Dorsolateral prefrontal cortex (tissue), 122 donors: ENCODE measurements at places on chromosomes 1 and 21.
A peak's percentile ranks its signal among the peaks of the same experiment; 100 is the strongest.

GRCh38 chr1:234553240-234554188, 56.5 kb downstream of the IRF2BP2 start:
- DNase-seq: no peak

- DNase-seq: no peak
Observed at GRCh38 chr1:218996362-218996761, 177.3 kb upstream of the LYPLAL1 start.

DNA sequence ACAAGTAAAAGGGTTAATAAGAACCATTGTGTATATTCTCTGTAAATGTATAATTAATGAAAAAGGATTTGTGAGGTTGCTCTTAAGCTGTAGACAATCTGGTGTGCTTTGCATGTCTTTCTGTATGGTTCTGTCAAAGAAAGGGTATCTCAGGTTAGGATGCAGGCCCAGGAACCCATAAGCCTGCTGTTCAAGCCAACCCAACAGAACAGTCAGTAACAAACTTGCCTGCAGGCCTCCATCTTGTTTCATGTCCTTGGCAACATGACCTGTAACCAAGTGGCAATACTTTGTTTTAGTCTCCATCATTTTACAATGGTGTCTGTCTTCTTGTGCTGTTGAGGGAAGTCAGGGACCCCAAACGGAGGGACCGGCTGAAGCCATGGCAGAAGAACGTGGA, 29.2 kb downstream of the CBR1 start:
- DNase-seq: no peak

DNA sequence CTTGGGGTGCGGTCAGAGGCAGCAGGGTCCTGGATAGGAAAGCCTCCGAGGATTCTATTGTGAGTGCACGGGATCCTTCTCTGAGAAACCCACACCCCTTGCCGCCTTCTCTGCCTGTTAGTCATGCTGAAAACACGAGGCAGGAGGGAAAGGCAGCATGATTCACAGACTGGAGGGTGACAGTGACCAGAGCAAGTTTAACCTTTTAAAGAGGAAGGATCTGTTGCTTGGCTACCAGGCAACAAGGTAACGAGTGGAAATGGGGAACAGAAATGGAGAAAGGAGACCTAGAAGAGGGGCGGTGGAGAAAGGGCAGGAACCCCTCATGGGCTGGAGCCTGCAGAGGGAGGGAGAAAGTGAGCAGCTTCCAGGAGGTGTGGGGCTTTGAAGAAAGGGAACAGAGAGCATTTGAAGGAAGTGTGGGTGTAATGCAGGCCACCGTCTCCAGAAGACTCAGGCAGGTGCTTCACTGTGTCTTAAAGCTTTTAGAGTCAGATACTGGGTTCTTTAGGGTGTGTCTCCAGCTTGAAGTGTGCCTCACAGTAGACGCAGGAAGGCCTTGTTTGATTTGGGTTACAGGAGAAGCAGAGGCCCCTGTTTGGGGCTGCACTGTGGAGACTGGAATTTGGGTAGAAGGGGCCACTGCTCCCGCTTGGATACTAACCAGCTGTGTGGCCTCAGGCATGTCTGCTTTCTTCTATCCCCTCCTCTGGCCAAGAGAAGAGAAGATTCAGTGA, 19.1 kb downstream of the OPTC start:
- DNase-seq: no peak

DNA sequence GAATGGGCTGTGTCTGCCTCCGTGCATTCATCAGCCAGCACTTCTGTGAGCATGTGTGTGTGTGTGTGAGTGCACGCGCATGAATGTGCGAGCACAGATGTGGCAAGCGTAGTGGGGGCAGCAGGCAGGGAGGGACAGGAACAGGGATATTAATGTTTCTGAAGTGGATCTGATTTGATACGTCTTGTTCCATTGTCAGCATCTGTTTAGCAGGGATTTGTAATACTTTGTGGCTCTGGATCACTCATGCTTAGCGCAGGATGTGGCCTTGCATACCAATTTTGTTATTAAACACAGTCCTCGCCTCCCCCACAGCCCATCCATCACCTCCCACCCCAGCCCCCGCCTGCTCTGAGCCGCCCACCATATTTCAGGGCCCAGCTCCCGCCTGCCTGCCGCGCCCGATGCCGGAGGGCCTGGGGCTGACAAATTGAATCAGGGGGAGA, 52.4 kb downstream of the TMEM53 start:
- no peak for DNase-seq

DNA sequence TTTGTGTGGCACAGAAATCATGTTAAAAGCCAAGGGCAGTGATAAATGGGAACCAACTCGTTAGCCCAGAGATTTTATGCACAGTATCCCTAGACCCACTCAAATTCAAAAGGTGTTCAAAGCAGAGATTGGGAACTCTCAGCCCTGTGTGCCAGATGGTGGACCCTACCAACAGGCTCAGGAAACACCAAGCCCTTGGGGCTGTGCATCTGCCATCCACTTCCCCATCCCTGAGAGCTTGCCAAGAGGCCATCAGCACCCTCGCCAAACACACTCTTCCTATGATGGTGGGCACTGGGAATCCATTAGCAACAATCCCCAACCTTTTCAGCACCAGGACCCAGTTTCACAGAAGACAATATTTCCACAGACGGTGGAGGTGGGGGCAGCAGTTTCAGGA, 194.2 kb upstream of the NFIA start:
- no peak for DNase-seq

- peak; percentile 47 for DNase-seq
Observed at GRCh38 chr1:38328278-38329035, 281.9 kb upstream of the POU3F1 start.

- DNase-seq: no peak
Observed at GRCh38 chr21:27734146-27734545, 767.3 kb upstream of the ADAMTS5 start.

- DNase-seq: no peak
Observed at GRCh38 chr1:194369060-194369459, 1182.6 kb upstream of the B3GALT2 start.

DNA sequence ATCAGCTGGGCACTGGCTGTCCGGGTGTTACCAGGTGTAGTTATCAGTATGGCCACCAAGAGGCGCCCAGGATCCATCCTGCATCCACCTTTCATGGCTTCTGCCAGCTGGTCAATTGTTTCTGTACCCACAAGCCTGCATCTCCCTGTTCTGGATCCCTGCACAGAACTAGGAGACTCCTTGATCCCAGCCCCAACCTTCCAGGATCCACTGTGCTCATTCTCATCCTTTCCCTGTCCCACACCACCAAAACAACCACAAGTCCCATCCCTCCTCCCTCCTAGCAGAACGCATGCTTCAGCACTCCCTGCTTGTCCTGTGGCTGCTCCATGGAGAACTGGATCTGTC, 27.2 kb upstream of the FOXE3 start:
- DNase-seq: peak; percentile 27

GRCh38 chr1:89001510-89001909, 9.1 kb upstream of the KYAT3 start:
- no peak for DNase-seq

DNA sequence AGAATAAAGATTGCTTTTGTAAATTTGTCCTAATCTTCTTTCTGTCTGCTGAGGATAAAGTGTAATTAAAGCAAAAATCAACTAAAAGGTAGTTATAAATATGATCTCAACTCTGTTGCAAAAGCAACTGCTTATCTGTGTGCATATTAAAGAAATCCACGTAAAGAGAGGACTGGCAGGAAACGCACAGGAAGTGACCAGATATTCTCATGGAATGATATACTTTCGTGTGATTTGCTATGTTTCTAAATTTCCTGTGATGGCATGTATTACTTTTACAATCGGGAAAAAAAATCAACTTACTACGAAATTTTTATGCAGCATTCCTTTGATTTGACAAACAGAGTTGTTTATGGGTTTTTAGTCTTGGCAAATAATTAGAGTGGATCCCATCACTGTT, 75.4 kb downstream of the RGS2 start:
- DNase-seq: no peak

- DNase-seq: no peak
Observed at GRCh38 chr1:3314491-3315381, 139.7 kb upstream of the ARHGEF16 start.

DNA sequence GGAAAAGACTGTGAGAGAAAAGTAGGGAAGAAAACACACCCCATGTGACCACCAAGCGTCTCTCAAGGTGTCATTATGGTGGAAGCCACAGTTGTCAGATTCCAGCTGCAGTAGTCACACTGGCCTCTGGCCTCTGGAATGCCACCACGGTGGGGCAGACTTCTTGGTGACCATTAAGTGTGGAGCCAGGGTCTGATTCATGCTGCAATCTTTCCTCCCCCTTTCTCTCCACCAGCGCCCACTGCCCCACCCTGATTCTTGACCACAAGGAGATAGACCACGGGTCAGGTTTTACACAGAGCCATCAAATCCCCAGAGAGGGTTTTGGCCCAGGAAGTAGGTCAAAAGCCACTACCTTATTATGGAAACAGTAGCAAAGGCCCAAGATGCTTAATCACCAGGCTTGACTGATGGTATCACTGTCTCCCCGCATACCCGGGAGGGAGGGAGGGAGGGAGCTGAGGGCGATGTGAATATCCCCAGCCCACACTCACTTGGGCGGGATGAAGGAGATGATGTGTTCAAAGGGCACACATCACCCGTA, 52.7 kb upstream of the GRHL3 start:
- DNase-seq: no peak

GRCh38 chr1:16342331-16343062, 9.8 kb downstream of the FBXO42 start:
- no peak for DNase-seq

DNA sequence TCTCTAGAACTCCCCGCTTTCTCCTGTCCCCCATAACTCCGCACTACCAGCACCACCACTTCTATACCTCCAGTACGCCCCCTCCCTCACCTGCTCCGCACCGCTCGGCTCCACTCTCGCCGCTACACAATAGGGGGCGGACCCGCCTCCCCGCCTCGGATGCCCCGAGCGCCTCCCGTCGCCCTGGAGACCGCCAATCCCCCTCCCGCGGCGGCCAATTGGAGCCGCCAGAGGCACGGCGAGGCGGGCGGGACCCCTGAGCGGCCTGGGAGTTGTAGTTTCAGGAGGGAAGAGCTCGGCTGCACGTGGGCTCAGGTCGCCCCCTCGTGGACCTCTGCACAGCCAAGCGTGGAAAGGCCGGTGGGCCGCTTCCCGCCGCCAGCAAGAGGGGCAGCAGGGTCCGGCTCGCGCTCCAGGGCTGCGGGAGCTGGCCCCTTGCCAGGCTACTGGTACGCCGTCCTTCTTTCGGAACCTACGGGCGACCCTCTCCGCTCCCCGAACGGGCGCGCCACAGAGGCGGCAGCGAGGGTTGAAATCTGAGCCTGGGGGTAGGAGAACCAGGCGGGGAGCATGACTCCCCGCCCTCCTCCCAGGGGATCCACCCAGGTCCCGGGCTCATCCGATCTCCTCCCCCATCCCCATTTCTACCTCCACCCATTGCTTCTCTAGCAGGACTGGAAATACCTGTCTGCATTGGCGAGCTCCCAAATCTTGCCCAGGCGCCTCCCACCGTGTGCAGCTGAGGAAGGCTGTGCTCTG, at the start of gene IGSF9:
TSS of gene IGSF9 (minus strand) at position 131 of the 759 bp plus-strand sequence. CDS start 2,159 bp downstream, outside the sequence.
- DNase-seq: peak; percentile 50

DNA sequence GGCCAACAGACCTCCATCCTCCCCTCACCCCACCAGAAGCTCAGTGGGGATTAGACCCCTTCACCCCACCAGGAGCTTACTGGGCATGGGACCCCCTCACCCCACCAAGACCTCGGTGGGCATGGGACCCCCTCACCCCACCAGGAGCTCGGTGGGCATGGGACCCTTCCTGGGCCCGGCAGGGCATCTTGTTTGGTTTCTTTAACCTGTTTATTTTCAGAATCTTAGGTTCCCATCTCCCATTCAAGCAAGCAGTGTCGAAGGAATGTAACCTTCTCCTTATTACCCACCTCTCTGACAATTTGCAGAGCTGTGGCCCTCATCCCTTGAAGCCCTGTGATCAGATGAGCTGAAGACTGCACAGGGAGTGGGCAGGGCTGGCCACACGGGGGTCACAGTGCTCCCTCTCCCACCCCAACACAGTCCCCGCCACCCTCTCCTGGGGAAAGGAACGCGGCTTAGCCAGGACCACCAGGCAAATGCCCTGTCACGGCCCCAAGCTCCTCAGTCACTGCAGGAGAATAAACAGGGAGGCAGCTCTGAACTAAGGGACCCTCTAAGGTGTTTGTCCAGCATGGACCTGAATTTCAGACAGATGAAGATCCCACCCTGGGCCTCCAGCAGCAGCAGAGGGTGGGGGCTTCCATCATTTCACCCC, 330.0 kb downstream of the NPHP4 start:
- no peak for DNase-seq

- DNase-seq: no peak
Observed at GRCh38 chr1:245874942-245875580, 632.0 kb downstream of the SMYD3 start.

- no peak for DNase-seq
Observed at GRCh38 chr1:213840575-213840974, 147.2 kb upstream of the PROX1 start.

GRCh38 chr1:191065346-191065745, 587.7 kb upstream of the BRINP3 start:
- no peak for DNase-seq

DNA sequence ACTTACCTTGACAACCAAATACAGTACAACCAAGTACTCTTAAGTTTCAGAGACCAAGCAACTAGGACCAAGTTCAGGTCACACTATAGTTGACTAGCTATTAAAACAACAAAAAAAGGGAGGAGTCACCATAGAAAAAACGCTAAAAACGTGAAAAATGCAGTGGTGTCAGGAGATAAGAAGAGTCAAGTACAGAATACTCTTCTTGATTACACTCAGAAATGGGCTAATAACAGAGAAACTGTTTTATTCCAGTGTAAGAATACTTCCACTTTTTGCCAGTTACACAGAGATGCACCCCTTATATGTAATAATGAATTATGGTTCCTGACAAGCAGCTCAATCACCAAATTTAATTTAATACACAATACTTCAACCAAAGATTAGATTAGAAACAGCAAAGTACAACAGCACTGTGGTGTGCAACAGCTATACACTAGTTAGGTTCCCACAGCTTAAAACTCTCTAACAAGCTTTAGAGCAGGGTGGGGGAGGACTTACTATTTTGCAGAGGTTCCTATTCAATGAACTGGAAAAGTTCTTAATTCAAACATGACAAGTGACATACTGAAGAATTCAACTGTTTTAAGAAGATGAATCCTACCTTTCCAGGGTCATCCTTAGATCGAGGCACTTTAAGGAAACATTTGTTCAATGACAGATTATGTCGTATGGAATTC, 70.4 kb downstream of the FOXJ3 start:
- no peak for DNase-seq

GRCh38 chr1:149845416-149845815, 54.0 kb upstream of the BOLA1 start:
- no peak for DNase-seq

DNA sequence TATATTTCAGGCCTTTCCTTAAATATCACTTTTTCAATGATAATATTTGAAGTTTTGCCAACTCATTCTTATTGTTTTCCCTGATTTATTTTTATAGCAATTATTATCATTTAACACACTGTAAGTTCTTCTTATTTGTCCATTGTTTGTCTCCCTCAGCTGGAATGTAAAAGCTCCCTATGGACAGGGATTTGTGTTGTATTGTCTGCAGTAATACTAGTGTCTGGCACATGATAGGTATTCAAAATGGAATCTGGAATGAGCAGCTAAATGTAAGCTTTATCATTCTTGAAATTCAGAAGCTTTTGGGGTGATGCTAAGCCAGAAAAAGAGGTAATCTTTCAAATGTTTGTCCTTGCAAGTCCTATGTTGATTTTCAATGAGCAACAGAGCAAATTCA, 112.1 kb downstream of the NEGR1 start:
- DNase-seq: no peak
